Thyroid gland (tissue), 4 donors: ENCODE measurements at places on chromosomes 1 and 21.

- no peaks in the 10 kb centered on the region for H3K36me3 ChIP-seq
- H3K27me3 ChIP-seq = no peaks in the 10 kb centered on the region
- H3K4me3 ChIP-seq = no peak overlapping the region
- DNase-seq = no peak
- no peak overlapping the region for H3K27ac ChIP-seq
- H3K4me1 ChIP-seq = peaks cover 4% of the 10 kb centered on the region
Observed at GRCh38 chr1:91026777-91027176, 4.9 kb upstream of the ZNF644 start.

- peaks cover 4% of the 10 kb centered on the region for H3K4me1 ChIP-seq
- no peak overlapping the region for H3K27ac ChIP-seq
- H3K36me3 ChIP-seq = no peaks in the 10 kb centered on the region
- H3K27me3 ChIP-seq = no peaks in the 10 kb centered on the region
Observed at GRCh38 chr1:243595527-243596210, 254.4 kb downstream of the AKT3 start.

DNA sequence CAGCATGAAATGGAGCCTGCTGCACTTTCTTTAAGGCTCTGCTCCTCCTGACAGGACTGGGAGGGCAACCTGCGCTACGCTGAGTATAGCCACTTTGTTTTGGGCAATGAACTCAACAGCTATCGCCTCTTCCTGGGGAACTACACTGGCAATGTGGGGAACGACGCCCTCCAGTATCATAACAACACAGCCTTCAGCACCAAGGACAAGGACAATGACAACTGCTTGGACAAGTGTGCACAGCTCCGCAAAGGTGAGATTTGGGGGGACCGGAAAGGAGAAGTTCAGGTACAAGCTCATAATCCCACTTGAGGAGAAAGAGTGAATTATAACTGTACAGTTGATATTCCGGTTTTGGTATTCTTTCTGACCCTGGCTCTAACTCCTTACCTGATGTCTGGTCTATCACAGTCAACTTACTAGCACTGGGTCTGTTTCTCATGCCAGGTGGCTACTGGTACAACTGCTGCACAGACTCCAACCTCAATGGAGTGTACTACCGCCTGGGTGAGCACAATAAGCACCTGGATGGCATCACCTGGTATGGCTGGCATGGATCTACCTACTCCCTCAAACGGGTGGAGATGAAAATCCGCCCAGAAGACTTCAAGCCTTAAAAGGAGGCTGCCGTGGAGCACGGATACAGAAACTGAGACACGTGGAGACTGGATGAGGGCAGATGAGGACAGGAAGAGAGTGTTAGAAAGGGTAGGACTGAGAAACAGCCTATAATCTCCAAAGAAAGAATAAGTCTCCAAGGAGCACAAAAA is 5.4 kb downstream of the ANGPTL7 start:
- no peak for DNase-seq
- H3K27me3 ChIP-seq = no peaks in the 10 kb centered on the region
- no peak overlapping the region for H3K4me3 ChIP-seq

- DNase-seq = no peak
- no peak overlapping the region for H3K4me3 ChIP-seq
- no peaks in the 10 kb centered on the region for H3K36me3 ChIP-seq
- no peak overlapping the region for H3K27ac ChIP-seq
- H3K4me1 ChIP-seq = no peaks in the 10 kb centered on the region
Observed at GRCh38 chr1:100622037-100622436, 84.1 kb downstream of the GPR88 start.

GRCh38 chr1:110650609-110651008 is 24.1 kb downstream of the KCNA3 start:
- no peaks in the 10 kb centered on the region for H3K4me1 ChIP-seq
- no peak overlapping the region for H3K27ac ChIP-seq
- H3K4me3 ChIP-seq = no peak overlapping the region
- no peak for DNase-seq

DNA sequence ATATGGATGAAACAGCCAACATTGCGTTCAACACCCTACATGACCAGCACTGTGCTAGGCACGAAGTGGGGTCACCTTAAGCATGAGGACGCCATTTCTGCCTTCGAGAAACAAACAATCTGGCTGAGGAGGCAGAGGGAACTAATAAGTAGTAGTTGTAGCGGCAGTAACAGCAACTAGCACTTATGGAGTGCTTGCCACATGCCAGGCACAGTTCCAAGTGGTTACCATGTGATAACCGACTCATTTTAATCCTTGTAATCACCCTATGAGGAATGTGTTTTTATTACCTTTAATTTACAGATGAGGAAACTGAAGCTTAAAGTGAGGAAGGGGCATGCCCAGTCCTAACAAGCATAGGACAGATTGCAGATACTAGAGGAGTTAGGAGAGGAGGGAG is 33.7 kb downstream of the KCND3 start:
- H3K27ac ChIP-seq = no peak overlapping the region
- H3K36me3 ChIP-seq = no peaks in the 10 kb centered on the region
- peak; percentile 24 for DNase-seq
- no peaks in the 10 kb centered on the region for H3K4me1 ChIP-seq
- no peaks in the 10 kb centered on the region for H3K27me3 ChIP-seq

- H3K4me1 ChIP-seq = peaks cover 34% of the 10 kb centered on the region
- H3K36me3 ChIP-seq = peaks cover 24% of the 10 kb centered on the region
- DNase-seq = peak; percentile 35
- H3K27ac ChIP-seq = peak overlapping the region; percentile 47
Observed at GRCh38 chr1:156463874-156464273, 36.7 kb downstream of the MEF2D start.

DNA sequence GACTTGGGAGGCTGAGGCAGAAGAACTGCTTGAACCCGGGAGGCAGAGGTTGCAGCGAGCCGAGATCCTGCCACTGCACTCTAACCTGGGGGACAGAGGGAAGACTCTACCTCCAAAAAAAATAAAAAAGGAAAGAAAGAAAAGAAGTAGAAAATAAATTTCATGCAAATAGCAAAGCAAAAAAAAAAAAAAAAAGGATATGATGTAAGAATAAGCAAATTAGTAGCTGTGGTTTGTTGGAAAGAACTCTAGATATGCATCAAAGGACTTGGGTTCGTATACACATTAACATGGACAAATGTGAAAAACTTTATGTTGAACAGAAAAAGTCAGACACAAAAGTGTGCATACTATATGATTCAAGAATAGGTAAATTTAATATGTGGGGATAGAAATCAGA is 11.9 kb downstream of the WASF2 start:
- H3K4me1 ChIP-seq = peaks cover 59% of the 10 kb centered on the region
- H3K4me3 ChIP-seq = no peak overlapping the region
- H3K27me3 ChIP-seq = no peaks in the 10 kb centered on the region
- no peak overlapping the region for H3K27ac ChIP-seq

DNA sequence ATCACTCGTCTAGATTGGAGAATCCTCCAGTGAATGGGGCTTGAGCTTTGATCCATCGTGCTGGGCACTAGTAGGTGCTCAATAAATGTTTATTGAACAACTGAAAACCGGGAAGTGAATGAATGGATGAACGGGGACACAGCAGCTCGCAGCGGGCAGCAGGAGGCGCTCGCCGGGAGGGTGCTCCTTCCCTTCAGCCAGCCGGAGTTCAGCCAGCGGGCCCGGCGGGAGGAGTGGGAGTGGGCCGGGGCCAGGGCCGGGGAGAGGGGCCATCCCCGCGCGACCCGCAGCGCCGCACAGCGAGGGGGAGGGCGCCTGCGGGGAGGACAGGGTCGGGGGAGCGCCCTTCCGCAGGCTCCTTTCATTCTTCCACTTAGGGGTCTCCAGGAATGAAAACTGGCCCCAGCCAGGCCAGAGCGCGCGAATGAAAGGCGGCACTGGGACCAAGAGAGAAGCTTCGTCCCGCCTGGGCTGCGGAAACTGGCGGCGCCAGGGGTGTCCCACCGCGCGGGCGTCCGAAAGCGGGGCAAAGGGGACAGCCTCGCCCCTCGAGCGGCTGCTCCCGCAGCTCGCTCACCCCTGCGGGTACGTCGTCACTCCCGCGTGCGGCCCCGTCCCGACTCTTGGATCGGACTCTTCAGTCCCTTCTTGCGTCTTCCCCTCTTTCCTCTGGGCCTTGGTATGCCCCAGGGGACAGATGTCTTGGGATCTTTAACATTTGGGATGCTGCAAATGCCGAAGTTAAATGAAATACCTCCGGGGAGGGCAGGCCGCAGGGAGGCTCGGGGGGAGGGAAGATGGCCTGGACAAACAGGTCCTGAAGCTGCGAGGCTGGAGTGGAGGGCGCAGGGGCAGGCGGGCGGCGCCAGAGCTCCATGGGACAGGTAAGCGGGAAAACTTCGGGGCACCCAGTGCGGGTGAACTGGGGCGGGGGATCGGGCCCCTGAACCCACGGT is 3.6 kb upstream of the INAVA start:
- H3K36me3 ChIP-seq = no peaks in the 10 kb centered on the region
- peak overlapping the region; percentile 24 for H3K4me3 ChIP-seq
- no peak overlapping the region for H3K27ac ChIP-seq
- no peaks in the 10 kb centered on the region for H3K27me3 ChIP-seq
- peak; percentile 12 for DNase-seq

- no peaks in the 10 kb centered on the region for H3K27me3 ChIP-seq
- no peak for DNase-seq
- no peak overlapping the region for H3K4me3 ChIP-seq
- peaks cover 5% of the 10 kb centered on the region for H3K36me3 ChIP-seq
Observed at GRCh38 chr1:41108696-41109275, 87.3 kb upstream of the SLFNL1 start.

DNA sequence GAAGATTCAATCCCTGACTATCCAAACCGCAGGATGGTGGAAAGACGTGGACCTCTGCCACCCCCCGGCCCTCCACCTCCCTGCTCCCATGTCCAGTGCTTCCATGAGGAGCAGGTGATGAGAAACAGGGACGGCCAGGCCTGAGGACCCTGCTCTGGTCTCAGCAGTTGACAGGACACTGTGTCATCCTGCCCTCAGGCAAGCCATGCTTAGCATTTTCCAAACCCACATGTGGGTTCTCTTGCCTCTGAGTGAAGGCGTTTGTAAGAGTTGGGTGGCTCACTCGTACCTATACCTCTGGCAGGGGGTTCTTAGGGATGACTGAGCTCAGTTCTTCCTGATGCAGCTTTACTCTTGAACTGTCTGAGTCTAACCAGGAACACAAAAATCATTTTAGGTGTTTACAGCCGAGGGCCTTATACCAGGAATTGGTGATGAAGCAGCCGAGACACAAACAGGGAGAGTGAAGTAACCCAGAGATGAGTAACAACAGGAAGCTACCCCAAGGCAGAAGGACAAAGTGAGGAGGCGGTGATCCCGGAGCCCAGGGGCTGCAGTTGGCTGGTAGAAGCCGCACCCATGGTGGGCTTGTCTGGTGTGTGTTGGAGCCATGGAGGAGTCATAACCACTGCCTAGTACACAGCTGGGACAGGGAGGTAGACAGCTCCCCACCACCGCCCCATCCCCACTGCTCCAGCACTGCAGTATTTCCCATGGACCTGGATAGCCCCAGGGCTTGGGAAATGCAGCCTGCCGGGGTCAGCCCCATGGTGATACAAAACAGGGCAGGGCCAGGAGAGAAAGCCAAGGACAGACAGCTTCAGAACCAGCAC is 21.4 kb downstream of the MYBPH start:
- no peak for DNase-seq
- no peaks in the 10 kb centered on the region for H3K36me3 ChIP-seq
- H3K4me3 ChIP-seq = no peak overlapping the region
- peak overlapping the region; percentile 88 for H3K27ac ChIP-seq
- H3K27me3 ChIP-seq = no peaks in the 10 kb centered on the region

- no peaks in the 10 kb centered on the region for H3K27me3 ChIP-seq
- H3K27ac ChIP-seq = no peak overlapping the region
- H3K4me3 ChIP-seq = no peak overlapping the region
- H3K4me1 ChIP-seq = peaks cover 34% of the 10 kb centered on the region
- no peak for DNase-seq
Observed at GRCh38 chr1:14945132-14946010, 208.2 kb upstream of the TMEM51 start.

- H3K4me1 ChIP-seq = no peaks in the 10 kb centered on the region
- no peaks in the 10 kb centered on the region for H3K27me3 ChIP-seq
- H3K4me3 ChIP-seq = no peak overlapping the region
- peak; percentile 3 for DNase-seq
- H3K36me3 ChIP-seq = peaks cover 43% of the 10 kb centered on the region
Observed at GRCh38 chr1:111441573-111442192, 7.4 kb downstream of the WDR77 start.

DNA sequence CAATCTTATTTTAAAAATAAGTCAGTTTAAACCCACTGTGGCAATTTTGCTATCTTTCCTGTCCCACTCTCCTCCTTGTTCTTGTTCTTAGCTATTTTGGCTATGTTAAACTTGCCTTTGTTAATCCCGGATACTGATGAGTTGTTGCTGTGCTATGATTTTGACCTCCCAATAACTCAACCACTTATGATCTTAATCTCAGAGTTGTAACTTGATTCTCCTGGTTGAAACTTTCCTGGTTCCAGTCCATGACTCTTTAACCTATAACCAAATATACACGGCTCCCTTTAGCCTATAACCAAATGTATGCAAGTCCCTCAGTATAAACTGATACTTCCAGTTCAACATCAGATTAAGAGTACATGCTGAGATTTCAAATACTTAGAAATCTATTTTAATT is 15.6 kb upstream of the ACADM start:
- H3K27me3 ChIP-seq = no peaks in the 10 kb centered on the region
- no peak for DNase-seq
- H3K4me3 ChIP-seq = no peak overlapping the region
- H3K4me1 ChIP-seq = no peaks in the 10 kb centered on the region
- H3K36me3 ChIP-seq = no peaks in the 10 kb centered on the region

DNA sequence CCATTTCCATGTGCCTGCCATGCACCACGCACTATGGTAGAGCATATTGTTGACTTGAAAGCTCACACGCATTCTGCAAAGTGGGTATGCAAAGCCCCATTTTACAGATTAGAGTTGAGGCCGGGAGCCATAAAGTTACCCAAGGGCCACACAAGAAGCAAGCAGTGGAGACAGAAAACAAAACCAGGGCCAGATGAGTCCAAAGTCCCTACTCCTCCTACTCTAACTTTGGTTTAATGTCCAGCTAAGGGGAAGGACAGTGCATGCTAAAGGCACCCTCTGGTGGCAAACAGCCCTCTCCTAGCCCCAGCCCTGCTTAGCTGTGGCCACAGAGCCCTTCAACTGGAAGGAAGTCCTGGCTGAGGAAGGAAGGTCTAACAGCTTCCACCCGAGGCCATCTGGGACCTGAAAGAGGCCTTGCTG is 74.9 kb downstream of the SLC66A1 start:
- DNase-seq = no peak

GRCh38 chr1:89309828-89310227 is 37.2 kb upstream of the GBP5 start:
- H3K4me3 ChIP-seq = no peak overlapping the region
- no peak for DNase-seq
- peaks cover 20% of the 10 kb centered on the region for H3K4me1 ChIP-seq
- H3K27ac ChIP-seq = peak overlapping the region; percentile 61

- H3K27ac ChIP-seq = no peak overlapping the region
- no peaks in the 10 kb centered on the region for H3K36me3 ChIP-seq
- no peak overlapping the region for H3K4me3 ChIP-seq
- H3K27me3 ChIP-seq = no peaks in the 10 kb centered on the region
- peaks cover 9% of the 10 kb centered on the region for H3K4me1 ChIP-seq
- no peak for DNase-seq
Observed at GRCh38 chr1:119869995-119870394, 26.3 kb downstream of the ADAM30 start.
